Stimulated activated CD4-positive, alpha-beta T cell treated with anti-CD3 and anti-CD28 coated beads, Interleukin-1b, Interleukin-23, amount 100 ng/mL, for 24 hours (primary cell): ENCODE measurements at places on chromosomes 5 and 9.

GRCh38 chr5:38718771-38719391 lies 126.9 kb upstream of the OSMR start:
- DNase-seq = no peak

DNA sequence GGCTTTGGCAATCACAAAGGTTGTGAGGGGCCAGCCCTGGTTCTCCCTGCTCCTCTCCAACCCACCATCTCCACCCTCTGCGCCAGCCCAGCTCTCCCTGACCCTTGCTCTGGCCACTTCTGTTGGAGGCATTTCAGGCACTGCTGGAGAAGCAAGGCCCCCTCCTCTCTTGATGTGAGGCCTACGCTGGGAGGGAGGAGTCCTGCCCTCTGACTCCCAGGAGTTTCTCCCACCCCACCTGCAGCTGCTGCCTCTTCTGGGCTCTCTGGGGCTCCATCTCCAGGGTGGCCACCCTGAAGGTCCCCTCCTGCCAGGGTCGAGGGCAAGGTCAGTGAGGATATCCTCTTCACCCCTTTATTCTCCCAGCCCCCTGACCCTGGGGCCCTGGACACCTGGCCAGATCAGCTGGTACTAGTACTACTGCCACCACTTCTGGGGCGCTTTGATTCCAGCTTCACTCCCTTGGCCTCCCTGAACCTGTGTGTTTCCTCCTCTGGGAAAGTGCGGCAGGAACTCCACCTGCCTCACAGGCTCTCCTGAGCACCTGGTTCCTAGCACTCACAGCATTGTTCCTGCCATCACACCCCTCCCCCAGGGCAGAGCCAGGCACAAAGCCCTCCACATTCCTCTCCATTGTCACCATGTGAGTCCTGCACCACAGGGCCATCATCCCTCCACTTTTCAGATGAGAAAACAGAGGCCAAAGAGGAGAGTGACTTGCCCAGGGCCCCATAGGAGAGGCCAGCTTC lies 23.8 kb upstream of the TDRD7 start:
- DNase-seq = no peak

DNA sequence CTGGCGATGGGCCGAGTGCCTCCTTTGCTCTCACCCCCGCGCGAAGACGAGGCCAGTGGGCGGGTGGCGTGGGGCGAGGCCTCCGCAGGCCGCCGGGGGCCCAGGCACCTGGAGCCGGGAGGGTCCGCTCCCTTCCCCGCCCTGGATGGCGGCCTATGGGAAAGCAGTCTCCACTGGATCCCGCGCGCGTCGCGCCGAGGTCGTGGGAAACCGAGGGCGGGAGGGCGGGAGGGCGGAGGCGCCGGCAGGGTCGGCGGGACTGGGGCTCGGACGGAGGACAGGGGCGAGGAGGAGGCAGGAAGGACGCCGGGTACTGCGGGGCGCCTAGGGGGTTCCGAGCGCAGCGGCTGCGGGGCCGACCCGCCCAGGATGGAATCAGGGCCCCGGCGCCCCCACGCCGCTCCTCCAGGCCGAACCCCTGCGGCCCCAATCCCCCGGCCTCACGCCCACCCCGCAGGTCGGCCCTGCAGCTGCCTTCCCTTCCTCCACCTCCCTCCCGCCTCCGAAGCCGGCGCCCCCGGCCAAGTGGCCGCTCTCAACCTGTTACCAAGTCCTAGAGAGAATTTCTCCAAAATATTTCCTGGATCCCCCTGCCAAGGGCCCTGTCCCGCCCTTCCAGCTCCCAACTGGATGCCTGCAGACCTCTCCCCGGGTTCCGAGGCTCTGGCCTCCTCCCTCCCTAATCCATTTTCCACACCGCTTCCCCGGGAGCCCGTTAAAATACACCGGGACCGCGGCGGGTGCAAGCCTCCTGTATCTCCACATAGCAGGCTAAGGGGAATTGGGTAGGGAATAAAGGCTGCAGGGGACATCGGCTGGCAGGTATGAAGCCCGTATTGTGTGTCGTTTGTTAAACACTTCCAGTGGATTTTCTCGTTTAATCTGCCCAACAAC lies 146.3 kb downstream of the ERCC6L2 start:
- no peak for DNase-seq

GRCh38 chr5:9658706-9659105 lies 28.6 kb upstream of the TAS2R1 start:
- no peak for DNase-seq

- no peak for DNase-seq
These were observed 53.9 kb downstream of the TRIO start for GRCh38 chr5:14197056-14197455.

DNA sequence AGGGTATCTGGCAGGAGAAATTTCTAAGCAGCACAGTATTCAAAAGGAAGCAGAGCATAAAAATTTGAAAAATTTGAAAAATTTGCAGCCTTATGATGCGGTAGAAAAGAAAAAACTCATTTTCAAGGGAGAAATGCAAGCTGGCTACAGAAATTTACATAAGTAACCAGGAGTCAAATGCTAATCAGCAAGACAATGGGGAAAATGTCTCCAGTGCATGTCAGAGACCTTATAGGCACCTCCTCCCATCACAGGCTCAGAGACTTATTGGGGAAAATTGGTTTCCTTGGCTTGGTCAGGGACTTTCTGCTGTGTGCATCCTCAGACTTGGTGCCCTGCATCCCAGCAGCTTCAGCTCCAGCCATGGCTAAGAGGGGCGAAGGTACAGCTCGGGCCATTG lies 35.8 kb downstream of the IZUMO3 start:
- no peak for DNase-seq

DNA sequence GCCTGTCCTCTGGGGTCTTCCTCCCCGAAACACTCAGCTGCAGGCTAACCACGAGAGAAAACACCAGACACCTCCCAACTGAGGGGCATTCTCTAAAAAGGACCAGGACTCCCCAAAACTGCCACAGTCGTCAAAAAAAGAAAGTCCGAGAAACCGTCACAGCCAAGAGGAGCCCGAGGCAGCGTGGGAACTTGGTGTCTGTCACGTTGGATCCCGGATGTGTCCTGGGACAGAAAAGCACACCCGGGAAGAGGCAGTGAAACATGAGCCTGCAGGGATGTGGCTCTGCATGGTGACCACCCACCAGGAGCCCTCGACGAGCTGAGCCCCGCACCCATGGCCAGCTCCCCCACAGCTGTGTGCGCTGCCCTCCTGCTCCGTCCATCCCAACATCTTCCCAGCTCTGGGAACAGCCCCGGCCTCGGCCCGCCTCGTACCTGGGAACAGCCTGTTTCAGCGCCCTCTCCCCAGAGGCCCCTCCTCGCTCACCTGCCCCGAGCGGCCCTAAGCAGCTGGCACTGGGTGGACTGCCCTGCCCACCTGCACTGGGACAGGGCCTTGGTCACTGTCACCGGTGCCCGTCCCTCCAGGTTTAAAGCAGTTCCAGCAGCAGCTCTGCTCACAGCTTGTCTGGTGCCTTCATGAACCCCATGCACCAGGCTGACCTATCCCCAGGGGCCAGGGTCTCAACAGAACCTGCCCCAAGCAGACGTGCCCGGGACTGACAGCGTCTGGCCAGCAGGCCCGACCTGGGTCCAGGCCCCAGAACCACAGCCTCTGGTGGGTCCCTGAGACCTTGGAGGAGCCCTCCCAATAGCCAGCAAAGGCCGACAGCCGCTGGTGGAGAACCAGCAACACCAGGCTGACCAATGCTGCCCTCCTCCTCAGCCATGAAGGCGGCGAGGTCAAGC lies 10.9 kb downstream of the SLC12A7 start:
- no peak for DNase-seq

- no peak for DNase-seq
These were observed 24.9 kb downstream of the C9orf50 start for GRCh38 chr9:129595903-129596540.

GRCh38 chr5:136638084-136638483 lies 272.7 kb upstream of the TRPC7 start:
- no peak for DNase-seq
